ENCODE measurements at places on chromosomes 6 and 20. TPM values are rescaled to one million over a fixed set of nuclear protein-coding genes. Genes with fewer than 3 reads are reported as not detected.

Gene PNPLA1
- not detected for total RNA-seq

- no peak for DNase-seq
Measured at GRCh38 chr6:41066867-41067304, 5.3 kb downstream of the OARD1 start.

Gene ATF6B
- 45.4 TPM for total RNA-seq

Gene C20orf144
- not detected for total RNA-seq

Gene SUMO4
- total RNA-seq = not detected

Gene ELMO2
- 38.0 TPM for total RNA-seq

- DNase-seq = no peak
Measured at GRCh38 chr6:169626649-169627048, 75.2 kb downstream of the WDR27 start.

DNA sequence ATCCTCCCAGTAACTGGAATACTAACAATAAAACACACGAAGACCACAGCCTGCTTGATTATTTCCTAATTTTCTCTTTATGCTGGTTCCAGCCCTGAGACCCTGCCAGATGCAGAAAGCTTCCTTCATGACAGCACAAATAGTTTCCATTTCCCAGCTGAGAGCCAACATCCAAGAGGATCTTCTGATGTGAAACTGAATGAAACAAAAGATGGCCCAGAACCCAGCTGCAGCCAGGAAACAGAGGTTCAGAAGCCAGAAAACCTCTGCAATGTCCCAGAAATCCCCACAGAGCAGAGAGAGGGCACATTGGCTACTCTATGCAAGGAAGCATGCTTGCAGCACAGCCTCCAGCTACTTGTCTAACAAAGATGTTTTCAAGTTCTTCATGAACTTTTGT lies 61.8 kb upstream of the PLEKHG1 start:
- DNase-seq = no peak

GRCh38 chr6:11878029-11878428 lies 99.4 kb upstream of the ADTRP start:
- no peak for DNase-seq

DNA sequence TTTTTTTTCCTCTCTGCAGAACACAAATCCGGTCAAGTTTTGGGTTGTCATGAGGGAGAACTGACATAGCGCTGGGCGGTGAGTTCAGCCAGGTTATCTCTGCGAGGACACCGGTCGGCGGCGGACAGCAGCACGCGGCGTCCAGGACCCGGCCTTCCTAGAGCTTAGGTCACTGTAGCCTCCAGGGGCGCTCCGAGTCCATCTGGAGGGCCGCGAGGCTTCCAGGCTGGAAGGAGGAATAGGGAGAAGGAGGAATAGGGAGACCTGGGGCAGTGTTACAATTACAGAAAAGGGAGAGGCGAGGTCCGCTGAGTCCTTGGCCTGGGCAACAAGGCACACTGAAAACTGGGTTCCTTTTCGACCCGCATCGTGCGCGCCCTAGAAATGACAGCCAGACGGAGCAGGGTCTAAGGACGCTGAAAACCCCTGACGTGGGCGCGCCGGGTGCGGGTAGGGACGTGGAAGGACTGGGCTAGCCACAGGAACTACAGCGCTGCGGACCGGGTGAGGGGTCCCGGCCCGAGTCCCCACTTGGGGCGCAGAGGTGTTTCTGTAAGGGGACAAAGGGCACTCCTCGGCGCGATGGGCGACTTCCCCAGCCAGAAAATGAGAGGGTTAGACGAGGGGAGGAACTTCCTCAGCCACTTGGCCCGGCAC lies 536 bp upstream of the FNDC1 start:
- DNase-seq = no peak

DNA sequence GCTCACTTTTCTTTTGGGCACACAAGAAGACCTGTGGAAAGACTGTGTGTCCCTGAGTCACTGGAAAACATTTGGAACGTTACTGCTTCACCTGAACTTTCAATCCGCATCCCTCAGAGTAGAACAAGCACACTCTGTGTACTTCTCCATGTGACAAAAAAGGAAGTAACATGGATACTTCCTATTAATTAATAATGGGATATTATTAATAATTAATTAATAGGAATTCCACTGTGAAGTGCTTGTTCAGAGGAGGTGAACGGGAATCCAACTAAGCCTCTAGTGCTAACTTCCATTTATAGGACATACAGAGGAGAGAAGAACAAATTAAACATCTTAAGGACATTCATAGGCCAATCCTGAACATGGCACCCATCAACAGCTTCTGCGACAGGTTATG lies 407.8 kb downstream of the SYNE1 start:
- no peak for DNase-seq

GRCh38 chr20:13930281-13930680 lies 60.1 kb downstream of the SEL1L2 start:
- DNase-seq = no peak

Gene MICB
- total RNA-seq = 0.23 TPM

Gene PRIM2
- total RNA-seq = 9.5 TPM

DNA sequence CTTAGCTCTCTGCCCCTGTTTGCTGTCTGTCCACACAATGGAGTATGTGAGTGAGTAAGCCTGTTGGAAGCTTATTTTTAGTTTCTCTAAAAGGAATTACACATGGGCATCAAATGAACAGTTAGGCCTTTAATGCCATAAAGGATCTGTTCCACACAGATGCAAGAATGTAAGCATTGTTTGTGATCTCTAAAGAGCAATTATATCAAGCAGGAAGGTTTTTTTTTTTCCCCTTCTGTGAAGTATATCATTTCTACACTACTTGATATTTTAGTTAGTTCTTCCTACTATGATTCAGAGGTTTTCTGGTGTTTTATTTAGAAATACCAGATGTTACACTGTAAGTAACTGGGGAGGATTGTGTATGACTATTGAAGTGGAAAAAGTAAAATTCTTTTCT lies 627.5 kb downstream of the COL12A1 start:
- no peak for DNase-seq

Gene SNPH
- total RNA-seq = 2.5 TPM

Gene TDRD6
- not detected for total RNA-seq

DNA sequence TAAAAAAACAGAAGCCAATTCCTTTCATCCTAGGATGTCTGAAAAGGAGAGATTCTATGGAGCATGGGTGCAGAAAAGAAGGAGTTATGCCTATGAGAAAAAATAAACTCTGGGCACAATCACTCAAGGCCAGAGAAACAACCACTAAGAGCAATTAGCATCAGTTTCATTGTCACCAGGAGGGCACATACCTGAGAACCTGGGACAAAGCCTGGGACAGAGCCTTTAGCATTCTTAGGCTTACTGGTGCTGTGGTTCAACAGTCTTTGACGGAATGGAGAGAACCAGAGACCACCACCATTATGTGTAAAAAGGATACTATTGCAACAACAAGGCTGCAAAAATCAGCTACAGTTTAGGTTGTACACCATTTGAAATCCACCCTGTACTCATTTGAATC lies 29.4 kb upstream of the BCKDHB start:
- no peak for DNase-seq

GRCh38 chr20:41228858-41229257 lies 88.7 kb downstream of the ZHX3 start:
- DNase-seq = no peak

DNA sequence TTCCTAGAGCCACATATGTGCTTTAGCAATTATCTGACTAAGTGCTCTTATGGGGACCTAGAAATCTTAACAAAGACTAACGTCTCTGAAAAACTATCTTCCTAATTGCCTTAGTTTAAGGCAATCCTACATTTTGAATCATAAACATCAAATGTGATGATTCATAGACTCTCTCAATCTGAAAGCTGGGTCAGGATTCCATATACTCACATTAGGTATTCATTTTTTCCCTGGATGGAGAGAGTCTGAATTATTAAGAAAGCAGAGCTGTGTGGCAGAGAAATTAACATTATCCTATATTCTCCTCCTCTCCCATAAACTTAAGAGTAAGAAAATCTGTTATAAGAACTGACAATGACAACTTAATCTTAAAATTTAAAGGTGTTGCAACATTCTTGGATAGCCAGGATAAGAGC lies 1.6 kb upstream of the PRL start:
- no peak for DNase-seq

DNA sequence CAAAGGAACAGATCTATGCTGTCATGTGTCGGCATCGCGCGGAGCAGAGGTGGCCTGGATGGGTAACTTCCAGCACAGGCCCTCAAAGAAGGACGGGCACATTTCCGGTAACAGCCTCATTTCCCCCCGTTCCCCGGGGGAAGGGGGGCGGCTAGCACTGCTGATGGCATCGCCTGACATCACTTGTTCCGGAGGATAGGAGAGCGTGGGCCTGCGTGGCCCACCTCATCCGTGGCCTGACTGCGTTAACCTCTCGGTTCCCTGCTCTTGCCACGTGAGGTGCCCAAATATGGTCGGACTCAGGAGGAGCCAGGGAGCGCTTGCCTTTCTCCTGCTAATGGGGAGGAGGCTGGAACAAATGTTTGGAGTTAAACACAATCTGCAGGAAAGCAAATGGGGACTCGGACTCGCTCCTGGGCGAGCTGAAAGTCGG lies at the start of gene AKAP12:
TSS of gene AKAP12 (plus strand) at position 365 of the 433 bp plus-strand sequence. CDS start 596 bp downstream, outside the sequence.
- DNase-seq = no peak

GRCh38 chr6:159761873-159762680 lies at the start of gene ACAT2:
ACAT2 (plus strand) TSS chr6:159762045; CDS start chr6:159762088, 43 bp downstream.
- DNase-seq = peak; percentile 73

Gene ZSCAN23
- total RNA-seq = 0.35 TPM

- no peak for DNase-seq
Measured at GRCh38 chr6:29685718-29686326, 4.9 kb upstream of the ZFP57 start.

DNA sequence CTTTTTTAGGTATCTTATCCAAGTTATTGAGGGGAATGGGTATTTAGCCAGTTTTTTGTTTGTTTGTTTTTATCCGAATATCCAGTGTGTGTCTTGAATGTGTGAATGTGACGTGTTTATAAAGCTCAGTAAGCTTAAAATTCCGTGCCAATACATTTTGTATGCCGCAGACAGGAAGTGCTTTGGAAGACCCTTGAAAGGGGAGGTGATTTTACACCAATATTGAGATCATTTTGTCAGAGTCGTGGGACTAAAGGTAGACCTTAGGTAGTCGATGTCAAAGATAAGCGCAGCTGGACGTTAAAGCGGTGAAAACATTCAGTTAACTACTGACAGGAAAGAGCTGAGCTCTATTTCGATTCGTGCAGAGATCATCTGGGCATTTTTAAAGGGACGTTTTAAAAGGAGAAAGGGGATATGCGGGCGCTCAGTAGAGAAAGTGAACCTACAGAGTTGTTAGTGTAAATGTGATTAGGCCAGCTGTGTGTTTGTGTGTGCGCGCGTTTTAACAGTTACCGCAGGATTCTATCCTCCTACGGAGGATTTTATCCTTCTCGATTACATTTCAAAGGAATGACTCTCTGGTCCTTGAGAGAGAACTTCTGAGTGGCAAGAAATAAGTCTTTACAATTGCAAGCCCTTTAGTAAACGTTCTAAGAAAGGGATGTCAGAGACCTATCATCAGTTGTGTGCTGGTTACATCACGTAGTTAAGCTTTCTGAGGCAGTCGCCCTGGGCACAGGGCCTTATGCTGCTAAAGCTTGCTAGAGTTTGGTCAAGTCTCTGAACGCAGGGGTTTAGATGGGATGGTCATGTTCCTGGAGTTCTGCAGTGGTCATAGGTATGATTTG lies 625 bp upstream of the ECHDC1 start:
- no peak for DNase-seq

DNA sequence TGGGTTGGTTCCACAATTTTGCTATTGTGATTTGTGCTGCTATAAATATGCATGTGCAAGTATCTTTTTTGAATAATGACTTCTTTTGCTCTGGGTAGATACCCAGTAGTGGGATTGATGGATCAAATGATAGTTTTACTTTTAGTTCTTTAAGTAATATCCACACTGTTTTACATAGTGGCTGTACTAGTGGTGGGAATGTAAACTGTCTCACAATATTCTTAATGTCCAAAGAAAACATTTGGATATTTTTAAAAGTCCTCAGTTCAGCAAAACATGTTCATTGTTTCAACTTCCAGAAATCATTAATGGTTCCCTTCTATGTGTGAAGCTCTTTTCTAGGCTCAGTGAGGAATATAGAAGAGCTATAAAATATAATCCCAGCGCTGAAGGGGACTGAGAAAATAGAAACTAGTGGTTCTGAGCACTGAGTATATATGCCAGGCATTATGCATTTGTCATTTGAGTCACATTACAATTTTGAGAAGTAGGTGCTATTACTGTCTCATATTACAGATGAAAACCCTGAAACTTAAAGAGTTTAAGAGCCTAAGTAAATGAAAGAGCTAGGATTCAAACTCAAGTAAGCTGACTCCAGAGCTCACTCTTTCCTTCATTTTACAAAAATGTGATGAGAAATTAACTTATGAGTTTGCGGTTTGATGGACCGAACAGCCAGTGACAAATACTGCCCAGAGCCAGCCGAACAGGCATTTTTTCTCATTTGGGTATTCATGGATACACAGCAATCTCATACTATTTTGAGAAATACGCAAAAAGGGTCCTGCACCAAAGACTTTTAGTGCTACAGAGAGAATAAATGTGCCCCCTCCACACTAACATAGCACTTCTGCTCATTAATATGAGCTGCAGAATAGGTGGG lies 250.1 kb downstream of the TBX18 start:
- no peak for DNase-seq

DNA sequence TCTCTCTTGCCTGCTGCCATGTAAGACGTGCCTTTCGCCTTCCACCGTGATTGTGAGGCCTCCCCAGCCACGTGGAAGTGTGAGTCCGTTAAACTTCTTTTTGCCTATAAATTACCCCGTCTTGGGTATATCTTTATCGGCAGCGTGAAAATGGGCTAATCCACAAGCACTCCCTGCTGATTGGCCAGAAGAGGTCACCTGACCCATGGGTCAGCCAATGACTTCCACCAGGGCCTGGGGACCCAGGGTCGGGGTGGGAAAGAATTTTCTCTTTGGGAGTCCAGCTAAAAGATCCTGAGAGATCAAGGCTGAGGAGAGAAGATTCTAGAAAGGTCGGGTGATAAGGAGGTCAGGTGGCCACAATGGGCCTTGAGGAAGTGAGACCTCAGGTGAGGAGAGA lies 17.1 kb downstream of the ZBP1 start:
- DNase-seq = no peak

DNA sequence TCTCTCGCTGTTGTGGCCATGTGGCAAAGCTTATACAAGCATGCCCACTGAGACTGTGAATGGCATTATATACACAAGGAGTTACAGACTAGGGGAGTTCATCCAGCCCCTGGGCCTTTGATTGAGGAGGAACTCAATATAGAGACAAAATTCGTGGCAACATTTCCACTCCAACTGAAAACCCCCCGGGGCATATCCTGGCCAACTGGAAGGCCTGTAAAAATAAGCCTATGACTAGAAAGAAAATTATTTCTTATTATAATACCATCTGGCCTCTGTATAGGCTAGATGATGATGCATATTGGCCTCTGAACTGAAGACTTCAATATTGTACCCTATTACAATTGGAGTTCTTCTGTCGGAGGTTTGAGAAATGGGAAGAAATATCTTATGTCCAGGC lies 175.5 kb upstream of the GJE1 start:
- no peak for DNase-seq

DNA sequence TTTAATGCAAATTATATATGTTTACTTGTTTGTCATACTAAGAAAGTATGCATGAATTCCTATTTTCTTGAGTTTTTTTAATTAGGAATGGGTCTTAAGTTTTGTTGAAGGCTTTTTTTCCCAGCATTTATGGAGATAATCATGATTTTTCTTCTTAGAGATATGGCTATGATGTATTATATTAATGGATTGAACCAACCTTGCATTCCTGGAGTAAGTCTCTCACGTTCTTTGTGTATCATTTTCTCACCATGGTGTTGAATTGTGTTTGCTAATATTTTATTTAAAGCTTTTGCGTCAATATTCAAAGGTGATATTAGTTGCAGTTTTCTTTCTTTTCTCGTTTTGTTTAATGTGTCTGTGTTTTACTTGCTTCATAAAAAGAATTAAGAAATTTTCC lies 48.4 kb upstream of the SLC35D3 start:
- no peak for DNase-seq

All from esophagus squamous epithelium (tissue), 5 donors.